ENCODE measurements at places on chromosomes 12 and 14.

DNA sequence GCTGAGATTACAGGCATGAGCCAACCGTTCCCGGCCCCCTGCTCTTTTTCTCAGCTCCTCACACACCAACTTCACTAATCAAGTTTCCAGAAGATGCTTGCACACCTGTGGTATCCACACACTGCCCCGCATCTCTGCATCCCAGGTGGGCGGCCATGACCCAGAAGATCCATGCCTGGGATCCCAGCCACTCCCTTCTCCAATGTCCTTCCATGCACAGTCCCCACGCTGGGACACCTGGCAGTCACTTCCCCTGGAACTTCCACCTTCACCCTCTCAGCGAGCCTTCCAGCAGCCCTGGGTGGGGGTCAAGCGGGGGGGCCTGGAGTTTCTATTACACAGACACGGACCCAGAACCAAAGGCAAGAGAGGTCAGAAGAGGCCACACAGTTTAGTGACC, 107.8 kb downstream of the CALM1 start:
- no peak for DNase-seq

GRCh38 chr14:69048456-69048855, 69.4 kb upstream of the ACTN1 start:
- no peak for DNase-seq

- DNase-seq = no peak
Measured at GRCh38 chr14:92122351-92122677, 545 bp downstream of the CPSF2 start.

DNA sequence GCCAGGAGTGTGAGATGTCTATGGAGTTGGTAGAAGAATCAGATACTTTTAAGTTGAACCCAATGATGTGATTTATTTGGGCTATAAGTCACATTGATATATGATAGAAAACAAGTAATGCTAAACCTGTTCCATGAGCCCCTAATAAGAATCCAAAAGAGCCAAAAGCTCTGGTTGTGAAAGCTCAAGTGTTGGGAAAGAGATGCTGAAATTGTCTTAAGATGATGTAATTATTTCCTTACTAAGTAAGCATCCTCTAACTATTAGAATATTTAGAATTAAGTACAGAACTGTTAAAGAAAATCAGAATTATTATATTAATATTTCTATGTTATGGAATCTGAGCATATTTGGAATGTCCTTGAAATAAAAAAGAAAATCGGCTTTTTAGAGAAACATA, 17.6 kb upstream of the SLC2A13 start:
- DNase-seq = no peak

- no peak for DNase-seq
Measured at GRCh38 chr14:52400846-52401245, 86.7 kb downstream of the PTGER2 start.

DNA sequence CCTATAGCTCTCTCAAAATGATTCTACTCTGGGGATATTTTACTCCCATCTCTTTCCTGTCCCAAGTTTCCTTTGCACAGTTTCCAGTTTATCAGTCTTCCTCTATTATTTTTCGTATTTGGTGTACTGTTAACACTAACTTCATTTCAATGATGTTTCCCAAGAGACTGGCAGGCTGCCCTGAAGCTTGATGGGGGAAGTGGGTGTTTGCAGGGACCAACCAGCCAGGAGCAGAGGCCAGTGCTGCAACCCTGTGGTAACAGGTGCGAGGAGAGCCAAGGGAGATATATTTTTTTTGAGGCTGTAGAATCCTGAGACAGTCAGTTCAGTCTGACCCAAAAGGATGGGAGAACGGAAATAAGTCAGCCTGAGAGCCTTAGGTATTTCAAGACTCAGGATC, 11.8 kb upstream of the CEBPE start:
- no peak for DNase-seq

DNA sequence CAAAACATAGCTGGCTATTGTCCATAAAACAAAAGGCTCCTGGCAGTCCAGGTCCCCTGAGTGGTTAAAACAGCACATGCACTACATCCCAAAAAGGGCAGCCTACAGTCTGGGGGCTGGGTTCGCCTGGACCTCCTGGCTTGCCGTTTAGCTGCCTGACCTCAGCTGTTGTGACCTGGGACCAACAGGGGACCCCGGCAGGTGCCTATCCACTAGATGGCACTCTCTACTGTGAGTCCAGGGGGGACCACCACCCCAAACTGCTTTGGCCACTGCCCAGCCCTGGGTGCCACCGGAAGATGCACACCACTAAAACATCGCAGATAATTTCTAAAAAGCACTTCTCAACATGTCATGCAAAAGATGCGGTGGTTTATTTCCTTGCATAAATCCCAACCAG, 2.9 kb upstream of the RTL1 start:
- DNase-seq = no peak
